GM23338 (cell line): ENCODE measurements at places on chromosomes 1 and 21.

DNA sequence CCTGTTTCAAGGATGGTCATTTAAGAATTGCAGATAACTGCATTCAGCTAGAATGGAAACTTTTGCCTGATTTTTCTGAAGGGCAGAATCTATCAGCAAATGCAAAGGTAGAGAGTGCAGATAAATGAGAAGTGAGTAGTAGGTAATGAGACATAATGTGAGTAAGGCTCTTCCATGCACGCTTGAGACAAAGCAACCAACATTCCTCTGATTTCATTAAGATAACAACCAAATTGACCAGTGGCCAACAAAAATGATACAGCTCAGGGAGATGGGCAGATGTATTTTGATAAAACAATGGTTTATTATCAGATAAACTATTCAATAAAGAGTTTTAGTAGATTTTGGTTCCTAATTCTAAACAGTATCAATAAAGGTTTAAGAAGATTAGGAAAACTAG is 404.4 kb upstream of the PBX1 start:
- DNase-seq, result no peak

DNA sequence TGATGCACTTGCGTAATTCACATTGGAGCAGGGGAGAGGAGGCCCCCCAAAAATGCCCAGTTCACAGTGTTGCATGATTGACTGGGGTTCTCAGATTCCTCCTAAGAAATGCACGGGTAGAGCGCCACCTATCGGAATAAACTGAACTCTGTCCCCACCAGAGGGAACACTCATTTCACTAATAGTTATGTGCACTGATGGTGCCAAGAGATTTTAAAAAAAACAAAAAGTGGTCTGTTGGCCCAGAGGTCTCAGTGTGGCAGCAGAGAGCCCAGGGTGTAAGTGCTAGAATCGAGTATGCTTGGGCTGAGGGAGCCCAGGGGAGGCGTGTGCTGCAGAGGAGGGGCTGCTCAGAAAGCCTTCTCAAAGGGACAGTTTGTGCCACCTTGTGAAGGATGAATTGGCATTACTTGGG is 6.9 kb downstream of the PINK1 start:
- peak; percentile 81 for DNase-seq

GRCh38 chr21:16102113-16102512 is 372.3 kb downstream of the USP25 start:
- DNase-seq, result no peak

DNA sequence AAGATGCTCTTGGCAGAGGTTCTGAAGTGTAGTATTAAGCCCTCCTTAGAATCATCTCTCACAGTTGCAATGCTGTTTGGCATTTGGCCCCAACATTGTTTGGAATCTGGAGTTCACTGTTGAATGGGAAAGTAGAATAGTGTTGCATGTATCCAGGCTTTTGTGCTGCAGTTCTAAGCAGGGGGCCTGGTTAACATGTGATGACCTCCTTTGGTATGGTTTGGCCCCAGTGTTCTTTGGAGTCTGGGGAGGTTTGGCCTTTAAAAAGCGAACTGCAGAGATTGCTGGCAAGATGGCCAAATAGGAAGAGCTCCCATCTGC is 61.8 kb upstream of the PLD5 start:
- DNase-seq, result no peak

DNA sequence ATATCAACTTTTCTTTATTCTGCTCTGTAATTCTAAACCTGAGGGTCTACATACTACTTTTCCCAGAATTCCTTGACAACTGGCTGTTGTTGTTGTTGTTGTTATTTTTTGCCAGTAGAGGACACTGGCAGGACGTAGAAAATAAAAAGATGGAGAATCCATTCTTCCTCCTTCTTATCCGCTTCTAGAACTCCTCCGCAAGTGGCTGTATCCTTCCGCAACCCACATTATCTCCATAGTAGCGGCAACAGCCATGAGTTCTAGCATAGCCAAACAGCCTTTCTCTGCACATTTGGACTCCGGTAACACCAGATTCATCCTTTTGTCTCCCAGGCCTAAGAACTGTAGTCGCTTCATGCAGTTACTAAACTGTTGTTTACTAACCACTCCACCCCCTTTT is 91.1 kb upstream of the CACHD1 start:
- peak; percentile 86 for DNase-seq

DNA sequence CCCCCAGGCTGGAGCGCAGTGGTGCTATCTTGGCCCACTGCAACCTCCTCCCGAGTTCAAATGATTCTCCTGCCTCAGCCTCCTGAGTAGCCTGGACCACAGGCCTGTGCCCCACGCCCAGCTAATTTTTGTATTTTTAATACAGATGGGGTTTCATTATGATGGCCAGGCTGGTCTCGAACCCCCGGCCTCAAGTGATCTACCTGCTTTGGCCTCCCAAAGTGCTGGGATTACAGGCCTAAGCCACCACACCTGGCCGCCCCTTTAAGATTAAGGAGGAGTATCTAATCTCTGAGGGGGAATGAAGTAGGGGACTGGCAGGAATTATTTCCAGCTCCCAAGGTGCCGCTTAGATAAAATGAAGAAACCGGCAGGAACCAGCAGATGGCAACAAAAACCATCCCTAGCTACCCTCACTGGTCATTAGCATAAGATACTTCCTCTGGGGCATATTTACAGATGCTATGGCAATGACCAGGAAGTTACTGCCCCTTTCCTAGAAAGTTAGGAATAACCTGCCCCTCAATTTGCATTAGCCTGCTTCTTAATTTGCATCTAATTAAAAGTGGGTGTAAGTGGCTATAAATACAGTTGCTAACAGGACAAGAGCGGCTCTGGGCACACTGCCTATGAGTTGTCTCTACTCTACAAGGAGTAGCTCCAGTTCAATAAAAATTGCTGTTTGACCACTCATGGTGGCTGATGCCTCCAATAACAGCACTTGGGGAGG is 7.1 kb upstream of the NSUN4 start:
- DNase-seq, result peak; percentile 89

- DNase-seq, result no peak
Observed at GRCh38 chr1:223198628-223198965, 55.5 kb upstream of the TLR5 start.

- no peak for DNase-seq
Observed at GRCh38 chr1:221157026-221157761, 278.0 kb downstream of the HLX start.

GRCh38 chr1:237012788-237013383 is 8.6 kb upstream of the MT1HL1 start:
- no peak for DNase-seq

GRCh38 chr1:76170084-76170483 is 95.5 kb downstream of the ST6GALNAC3 start:
- no peak for DNase-seq

DNA sequence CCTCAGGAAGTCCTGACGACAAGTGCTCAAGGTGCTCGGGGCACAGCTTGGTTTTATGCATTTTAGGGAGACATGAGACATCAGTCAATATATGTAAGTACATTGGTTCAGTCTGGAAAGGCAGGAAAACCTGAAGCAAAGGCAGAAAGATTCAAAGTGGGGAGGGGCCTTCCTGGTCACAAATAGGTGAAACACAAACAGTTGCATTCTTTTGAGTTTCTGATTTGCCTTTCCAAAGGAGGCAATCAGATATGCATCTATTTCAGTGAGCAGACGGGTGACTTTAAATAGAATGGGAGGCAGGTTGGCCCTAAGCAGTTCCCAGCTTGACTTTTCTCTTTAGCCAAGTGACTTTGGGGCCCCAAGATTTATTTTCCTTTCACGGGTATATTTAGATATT is 8.9 kb upstream of the RNF187 start:
- DNase-seq, result peak; percentile 57

- DNase-seq, result no peak
Observed at GRCh38 chr1:213110349-213111300, 59.6 kb downstream of the RPS6KC1 start.

GRCh38 chr1:231757101-231757404 is 130.5 kb downstream of the DISC1 start:
- DNase-seq, result no peak

DNA sequence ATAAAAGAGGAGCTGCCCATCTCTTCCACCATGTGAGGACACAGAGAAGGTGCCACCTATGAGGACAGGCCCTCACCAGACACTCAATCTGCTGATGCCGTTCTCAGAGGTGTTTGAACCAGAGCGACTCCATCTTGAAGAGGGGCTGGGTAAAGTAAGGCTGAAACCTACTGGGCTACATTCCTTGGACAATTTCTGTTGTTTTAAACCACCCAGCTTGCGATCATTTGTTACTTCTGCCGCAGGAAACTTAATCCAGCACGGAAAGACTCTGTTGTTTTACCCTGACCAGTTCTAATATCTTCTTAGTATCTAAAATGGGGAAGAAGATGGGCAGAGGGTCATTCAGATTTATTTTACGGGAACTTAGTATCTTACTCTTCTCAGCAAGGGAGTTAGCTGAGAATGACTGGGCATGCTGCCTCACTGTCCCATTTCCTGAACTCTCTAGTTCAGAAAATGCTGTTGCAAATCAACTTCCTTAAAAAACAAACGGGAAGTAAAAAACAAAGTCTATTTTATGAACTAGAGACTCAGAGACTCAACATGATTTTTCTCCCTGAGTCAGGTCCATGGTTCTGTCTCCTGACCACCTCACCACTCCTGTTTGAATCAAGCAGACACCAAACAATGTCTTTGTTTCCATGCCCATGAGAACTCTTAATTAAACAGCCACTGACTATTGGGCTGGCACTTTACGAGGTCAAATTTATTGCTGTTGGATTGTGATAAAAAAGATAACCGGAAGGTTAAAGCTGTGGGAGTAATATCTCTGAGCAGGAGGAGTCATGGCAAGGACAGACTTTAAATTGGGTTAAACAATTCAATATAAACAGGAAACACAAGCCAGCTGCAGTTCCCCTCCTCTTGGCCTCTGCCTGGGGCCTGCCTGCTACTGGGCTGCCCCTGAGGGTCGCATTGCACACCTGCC is 23.8 kb upstream of the IFNAR1 start:
- DNase-seq, result no peak

GRCh38 chr1:150164224-150164623 is 14.5 kb downstream of the PLEKHO1 start:
- DNase-seq, result no peak

DNA sequence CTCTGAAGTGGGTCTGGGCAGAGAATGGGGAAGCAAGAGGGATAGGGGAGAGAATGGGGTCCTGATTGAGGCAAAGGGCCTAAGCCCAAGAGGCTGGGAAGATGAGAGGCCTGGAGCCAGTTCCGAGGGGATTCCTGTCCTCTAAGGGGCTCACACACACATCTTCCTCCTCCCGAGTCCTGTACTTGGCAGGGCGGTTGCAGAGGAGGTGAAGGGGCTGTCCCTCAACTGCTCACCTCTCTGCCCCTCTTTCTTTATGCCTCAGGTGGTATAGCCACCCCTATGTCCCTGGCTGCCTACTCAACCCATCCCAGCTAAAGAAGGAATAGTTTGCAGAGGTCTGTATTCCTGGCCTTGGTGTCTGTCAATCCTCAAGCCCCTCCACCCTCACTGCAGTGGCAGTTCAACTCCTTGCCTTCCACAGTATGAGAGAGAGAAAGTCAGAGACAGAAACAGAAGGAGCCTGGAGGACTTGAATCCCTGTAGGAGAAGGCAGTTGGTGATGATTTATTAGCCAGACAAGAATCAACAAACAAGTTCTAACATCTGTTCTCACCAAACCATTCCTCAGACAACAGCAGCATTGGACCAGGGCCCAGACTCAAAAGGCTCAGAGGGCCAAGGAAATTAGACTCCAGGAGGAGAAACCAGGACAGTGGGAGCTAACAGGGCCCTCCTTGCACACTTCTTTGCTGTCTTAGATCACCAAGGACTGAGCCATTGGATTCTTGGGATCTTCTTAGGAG is 10.7 kb downstream of the SH2D2A start:
- DNase-seq, result no peak

- no peak for DNase-seq
Observed at GRCh38 chr1:61682891-61683290, 42.0 kb downstream of the TM2D1 start.

DNA sequence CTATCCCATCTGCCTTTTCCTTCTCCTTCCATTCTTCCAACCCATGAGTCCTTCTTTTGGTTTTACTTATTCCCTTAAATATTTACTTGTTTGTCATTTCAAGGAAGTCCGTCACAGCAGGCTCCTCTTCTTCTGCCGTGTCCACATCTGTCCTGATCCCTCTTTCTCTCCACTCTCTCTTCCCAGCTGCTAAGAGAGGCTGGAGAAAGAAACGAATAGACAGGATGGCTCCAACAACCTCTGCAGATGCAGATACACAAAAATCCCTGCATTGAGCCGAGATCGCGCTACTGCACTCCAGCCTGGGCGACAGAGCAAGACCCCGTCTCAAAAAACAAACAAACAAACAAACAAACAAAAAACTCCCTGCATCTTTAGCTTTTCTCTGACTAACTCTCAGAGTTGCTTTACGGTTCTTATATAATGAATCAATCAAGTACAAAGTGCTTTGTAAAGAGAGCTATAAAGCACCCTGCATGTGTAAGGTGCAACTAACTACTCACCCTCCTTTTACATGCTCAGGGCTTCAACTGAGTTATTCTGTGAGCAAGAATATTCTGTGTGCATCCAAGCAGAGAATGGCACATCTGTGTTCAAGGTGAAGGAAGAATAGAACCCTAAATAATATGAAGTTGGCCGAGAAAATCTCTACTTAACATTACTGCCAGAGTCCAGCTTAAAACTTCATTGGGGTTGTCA is 3.8 kb upstream of the SAMD13 start:
- DNase-seq, result no peak

GRCh38 chr1:85225624-85226380 is 25.0 kb upstream of the SYDE2 start:
- peak; percentile 22 for DNase-seq

DNA sequence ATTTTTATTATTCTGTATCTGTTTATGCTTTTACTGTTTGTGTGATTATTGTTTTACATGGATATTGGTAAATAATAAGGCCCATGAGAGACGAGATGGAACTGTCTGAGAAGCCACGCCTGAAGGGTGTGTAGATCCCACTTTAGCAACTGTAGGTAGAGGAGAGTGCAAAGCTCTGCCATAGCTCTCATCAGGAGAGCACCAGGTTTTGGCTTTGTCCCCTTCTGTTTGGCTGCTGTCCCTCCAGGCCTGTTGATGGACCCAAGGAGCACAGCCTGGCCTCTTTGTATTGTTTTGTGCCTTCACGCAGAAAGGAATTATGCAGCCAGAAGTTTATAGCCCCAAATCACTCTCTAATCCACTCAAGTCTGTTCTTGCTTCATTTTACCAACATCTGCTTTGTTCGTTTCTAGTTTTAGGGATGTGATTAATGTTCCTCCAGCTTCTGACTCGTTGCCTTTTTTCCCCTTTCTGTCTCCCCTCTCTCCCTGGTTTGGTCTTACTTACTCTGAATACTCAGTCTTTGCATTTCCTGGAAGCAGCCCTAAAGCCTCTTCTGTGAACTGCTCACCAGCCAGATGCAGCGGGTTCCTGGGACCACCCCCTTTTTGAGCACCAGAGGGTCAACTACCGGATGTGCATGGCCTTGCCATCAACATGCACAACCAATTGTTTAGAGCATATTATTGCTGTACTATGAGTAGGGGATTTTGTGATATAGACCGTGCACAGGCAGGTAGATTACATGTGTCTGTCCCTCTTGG is 127.3 kb downstream of the HHAT start:
- DNase-seq, result no peak

- DNase-seq, result no peak
Observed at GRCh38 chr1:156080863-156081179, 1.4 kb downstream of the MEX3A start.
